NCI-H526 (cell line): ENCODE measurements at places on chromosomes 12 and 14.

DNA sequence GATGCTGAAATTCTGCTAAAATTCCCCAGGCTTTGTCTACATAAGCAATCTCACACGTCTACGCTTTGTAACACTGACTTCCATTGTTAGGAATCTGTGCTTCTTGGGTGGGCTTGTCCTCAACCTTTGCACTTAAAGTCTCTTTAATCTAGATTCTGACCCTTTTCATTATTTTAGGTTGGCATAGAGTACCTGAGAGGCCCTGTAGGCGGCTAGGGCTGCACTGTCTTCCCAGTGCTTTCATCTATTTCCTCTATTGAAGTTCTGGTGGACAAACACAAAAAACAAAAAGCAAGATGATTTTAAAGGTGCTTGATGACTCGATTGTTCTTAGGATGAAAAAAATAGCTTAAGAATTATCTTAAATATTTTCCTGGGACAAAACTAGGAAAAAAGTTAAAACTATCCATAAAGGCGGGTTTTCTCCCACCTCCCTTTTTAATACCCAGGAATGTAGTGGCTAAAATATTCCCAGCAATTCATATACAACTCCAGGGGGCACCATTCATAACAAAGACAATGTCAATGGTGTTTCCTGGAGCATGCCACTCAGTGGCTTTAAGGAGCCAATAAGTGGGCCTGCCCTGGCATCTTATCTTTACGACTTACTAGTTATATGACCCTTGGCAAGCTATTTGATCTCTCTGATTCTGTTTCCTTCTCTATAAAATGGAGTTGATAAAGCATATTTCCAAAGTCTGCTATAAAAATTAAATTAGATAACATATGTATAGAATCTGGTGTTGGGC, 197.5 kb downstream of the STXBP6 start:
- DNase-seq = no peak

DNA sequence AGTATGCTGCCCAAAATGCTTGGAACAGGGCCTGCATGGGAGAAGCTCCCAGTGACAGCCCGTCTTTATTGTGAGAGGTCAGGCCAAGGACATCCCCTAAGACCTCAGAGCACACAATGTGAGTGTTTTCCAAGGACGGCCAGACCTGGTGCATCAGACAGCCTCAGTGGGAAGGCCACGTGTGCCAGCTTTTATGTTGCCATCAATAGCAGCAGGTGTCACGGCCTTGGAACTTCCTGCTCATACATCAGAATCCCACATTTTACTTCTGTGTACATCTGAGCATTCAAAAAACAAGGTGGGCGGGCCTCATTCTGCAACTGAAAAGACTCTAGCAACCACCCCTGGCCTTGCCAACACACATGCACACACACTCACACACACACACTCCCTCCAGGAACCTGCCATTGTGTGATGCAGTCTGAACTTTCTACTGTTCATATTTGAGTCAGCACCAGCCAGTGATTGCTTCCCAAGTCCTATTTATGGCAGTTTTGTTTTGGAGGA, 753.1 kb upstream of the TBX3 start:
- DNase-seq = no peak

GRCh38 chr12:89085421-89085820, 266.9 kb downstream of the DUSP6 start:
- DNase-seq = no peak

- DNase-seq = no peak
These were observed 60.0 kb downstream of the TTC6 start for GRCh38 chr14:37655418-37655817.

DNA sequence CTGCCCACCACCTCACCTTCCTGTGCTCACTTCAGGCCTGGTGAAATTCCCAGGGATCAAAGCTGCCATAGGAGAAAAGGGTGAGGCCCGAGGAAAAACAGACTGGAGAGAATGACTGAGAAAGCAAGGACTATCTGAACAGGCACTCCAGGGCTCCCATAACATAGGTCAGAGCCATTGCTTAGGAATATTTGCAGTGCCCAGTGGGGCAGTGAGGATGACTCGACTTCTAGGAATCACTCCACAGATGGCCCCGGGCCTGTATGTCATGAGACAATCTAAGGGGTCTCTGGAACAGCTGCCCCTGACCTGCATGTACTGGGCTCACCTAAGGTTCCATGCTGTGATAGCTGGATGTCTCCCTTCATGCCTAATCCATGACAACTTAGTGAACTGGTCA, 51.6 kb downstream of the GPHB5 start:
- no peak for DNase-seq

- DNase-seq = no peak
These were observed 21.8 kb downstream of the HAL start for GRCh38 chr12:95974358-95974757.

DNA sequence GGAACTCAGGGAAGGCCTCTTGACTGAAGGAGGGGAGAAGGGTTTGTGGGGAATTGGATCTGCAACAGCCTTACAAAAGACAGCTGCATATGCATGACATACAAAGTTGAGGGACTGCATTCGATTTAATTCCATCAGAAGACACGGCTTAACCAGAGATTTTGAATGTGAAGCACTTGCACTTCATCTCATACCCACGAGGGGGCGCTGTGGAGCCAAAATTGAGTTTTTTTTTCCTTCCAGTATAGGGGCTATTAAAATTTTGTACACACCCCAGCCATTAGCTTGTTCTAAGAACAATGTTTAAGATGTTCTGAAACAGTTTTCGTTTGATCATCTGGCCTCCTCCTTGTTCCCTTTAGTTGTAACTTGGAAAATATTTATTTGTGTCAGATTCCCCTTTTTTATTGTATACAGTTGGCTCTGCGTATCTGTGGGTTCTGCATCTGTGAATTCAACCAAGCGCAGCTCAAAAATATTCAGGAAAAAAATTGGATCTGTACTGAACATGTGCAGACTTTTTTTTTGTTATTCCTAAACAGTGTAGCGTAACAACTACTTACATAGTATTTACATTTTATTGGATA, 1.6 kb downstream of the SUDS3 start:
- DNase-seq = peak; percentile 73

DNA sequence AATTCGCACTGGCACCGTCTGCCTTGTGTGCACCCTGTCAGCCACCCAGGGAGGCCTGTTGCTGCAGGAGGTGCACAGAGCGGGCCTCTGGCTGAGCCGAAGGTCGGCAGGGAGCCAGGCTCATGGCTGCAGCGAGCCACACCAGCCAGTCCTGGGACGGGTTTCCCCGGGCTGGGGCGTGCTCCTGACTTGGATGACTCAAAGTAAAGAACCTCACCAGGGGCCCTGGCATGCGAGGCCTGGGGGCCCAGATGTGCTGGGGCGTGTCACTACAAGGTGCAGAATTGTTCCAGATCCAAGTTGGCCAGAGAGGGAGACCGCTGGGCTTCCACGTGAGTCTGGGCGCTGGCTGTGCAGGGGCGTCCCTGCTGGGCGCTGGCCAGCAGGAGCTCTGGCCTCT, 34.5 kb downstream of the FBRSL1 start:
- no peak for DNase-seq

- DNase-seq = no peak
These were observed 412 bp upstream of the SNW1 start for GRCh38 chr14:77761205-77761931.

DNA sequence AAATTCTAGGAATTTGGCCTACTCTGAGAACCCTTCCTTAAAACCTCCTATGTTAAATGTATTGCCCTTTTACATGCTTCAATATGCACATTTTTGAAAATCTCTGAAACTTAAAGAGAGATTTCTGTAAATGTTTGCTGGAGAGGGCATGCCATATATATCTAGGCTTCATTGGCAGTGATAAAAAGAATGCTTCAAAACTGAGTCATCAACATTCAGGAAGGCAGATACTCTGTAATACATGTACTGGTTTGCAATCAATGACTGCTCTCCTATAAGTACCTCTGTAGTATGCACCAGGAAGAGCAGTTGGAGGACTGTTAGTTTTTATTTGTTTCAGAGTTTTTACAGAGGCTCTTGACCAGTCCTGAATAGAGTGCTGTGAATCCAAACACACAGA, 739.9 kb downstream of the SLC16A7 start:
- no peak for DNase-seq

GRCh38 chr14:91125271-91125660, 11.4 kb downstream of the DGLUCY start:
- DNase-seq = no peak

DNA sequence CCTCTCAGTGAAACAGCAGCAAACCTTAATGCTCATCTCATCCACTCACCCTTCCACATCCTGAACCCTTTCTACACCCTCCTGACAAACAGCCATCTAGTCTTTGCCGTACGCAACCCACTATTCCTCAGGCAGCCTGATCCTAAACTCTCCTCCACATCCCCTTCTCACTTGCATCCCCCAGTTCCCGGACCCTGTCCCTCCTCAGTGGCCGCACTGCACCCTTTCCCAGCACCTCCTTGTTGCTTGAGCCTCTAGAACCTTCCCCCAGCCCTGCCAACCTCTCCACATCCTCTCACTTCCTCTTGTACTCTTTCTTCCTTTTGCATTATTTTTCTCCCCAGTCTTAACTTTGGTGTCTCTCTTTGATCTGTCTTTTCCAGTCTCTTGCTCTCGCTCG, 42.9 kb downstream of the IQSEC3 start:
- DNase-seq = no peak

- no peak for DNase-seq
These were observed 215.7 kb downstream of the KIF21A start for GRCh38 chr12:39227218-39227617.

GRCh38 chr12:47843226-47843980, 23.7 kb upstream of the HDAC7 start:
- DNase-seq = no peak

GRCh38 chr12:51415931-51416330, 8.7 kb upstream of the SLC4A8 start:
- DNase-seq = no peak

DNA sequence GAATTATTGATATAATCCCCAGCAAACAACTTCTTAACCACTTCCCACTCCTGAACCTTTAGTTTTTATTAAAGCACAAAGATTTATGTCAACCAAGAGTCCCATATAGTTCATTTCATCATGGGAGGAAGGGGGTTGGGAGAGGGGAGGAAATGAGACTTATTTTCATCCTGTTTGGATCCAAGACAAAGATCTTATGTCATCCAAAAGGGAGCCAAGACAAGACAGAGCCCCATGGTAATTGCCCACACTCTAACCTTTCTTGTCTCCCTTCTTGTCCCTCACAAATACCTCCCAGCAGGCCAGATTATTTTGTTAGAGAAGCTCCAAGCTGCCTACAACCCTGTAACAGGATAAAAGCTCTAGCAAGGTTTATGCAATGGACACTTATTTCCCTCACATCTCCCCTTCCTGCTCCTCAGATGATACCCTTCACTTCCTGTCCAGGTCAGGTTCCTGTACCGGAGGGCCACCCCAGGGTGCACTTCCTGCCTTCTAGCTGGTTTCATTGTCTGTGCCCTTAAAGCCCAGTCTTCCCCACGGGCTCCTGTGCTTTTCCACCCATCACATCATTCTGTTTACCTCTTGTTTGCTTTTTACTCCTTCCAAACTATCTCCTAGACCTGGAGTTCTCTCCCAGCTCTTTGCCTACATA, 123.7 kb upstream of the MDM1 start:
- DNase-seq = no peak

DNA sequence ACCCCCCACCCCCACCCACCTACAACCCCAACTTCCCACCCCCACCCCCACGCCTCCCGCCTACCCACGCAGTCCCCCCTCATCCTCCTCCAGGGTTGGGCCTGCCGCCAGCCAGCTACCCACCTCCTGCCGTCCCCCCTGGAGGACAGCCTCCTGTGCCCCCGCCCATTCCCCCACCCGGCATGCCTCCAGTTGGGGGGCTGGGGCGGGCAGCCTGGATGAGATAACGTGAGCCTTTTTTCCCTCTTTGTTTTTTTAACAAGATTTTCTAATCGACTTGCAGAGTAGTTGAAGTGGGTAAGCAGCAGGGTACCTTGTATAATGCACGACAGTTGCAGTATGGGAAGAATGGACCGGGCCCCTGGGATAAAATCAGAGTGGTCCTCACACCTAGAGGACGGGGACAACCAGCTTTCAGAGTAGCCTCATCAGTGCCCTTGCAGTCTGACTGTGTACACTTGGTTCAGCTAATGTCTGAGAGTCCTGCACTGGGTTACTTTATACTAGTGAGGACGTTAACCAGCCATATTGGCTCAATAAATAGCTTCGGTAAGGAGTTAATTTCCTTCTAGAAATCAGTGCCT, 29.4 kb downstream of the CCNK start:
- no peak for DNase-seq

DNA sequence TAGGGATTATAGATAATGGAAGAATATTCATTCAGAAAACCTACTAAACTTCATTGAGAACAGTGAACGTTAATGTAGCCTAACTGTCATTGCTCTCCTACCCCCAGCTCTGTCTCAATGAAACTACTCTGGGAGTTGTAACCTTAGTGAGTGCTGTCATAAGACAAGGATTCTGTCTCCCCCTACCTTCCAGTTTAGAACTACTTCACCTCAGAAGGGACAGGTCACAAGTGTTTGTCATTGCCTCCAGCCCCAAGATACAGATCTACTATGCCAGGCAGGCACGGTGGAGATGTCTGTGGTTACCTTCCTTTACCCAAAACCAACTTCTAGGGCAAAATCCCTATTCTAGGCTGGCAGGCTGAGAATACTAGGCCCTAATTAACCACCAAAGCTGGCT, 833.1 kb upstream of the SEL1L start:
- no peak for DNase-seq

DNA sequence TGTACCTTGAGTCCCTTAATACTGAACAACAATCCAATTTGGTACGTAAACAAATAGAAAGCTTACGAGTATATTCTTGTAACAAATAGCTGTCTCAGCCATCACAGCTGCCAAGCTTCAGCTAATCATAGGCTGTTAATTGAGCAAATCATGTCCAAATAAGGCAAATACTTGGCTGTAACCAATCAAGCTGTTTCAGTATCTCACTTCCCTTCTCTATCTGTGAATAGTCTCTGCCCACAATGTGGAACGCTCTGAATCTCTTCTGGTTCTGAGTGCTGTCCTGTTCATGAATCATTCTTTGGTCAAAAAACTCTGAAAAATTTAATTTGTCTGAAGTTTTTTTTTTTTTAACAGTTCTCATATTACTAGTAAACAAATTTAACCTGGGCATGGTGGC, 5.8 kb upstream of the NEMF start:
- no peak for DNase-seq

DNA sequence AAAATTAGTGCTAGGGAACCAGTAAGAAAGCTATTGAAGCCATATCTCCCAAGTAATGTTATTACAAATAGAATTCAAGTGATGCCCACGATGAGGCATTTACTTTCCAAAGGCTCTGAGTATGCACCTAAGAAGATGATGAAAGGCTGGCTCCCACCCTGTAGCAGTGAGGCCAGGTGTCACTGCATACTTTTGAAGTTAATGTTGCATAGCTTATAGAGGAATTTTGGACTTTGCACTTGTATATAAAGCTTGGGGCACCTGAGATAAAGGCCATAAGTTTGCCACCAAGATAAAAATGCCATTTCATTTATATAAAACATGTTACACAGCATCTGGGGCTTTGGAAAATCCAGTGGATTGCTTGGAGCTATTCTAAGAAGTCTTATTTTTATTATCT, 96.2 kb downstream of the PTPRB start:
- DNase-seq = peak; percentile 74
